Suppressor macrophage (primary cell): ENCODE measurements at places on chromosomes 16 and 17.

- DNase-seq = no peak
These were observed 119.5 kb downstream of the MSI2 start for GRCh38 chr17:57375770-57376225.

GRCh38 chr16:69863401-69864281 is 87.5 kb upstream of the CLEC18A start:
- DNase-seq = no peak

DNA sequence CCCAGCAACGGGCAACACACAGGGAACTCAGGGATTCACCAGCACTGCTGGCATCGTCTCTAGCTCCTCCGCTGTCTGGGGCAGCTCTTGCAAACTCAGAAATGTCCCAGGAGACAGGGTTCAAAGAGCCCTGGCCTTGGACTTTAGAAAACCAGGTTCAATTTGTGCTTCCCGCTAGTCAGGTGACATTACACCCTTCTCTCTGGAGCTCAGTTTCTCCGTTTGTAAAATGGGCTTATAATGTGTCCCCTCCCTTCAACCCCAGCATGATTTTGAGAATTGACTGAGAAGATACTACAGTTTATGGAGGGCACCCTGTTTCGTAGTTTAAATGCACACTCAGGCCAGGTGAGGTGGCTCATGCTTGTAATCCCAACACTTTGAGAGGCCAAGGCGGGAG is 1.9 kb upstream of the MYCBPAP start:
- DNase-seq = no peak

- peak; percentile 84 for DNase-seq
These were observed 681 bp downstream of the XPO6 start for GRCh38 chr16:28210979-28211588.

- no peak for DNase-seq
These were observed 535.2 kb downstream of the RBFOX1 start for GRCh38 chr16:7867831-7868230.

DNA sequence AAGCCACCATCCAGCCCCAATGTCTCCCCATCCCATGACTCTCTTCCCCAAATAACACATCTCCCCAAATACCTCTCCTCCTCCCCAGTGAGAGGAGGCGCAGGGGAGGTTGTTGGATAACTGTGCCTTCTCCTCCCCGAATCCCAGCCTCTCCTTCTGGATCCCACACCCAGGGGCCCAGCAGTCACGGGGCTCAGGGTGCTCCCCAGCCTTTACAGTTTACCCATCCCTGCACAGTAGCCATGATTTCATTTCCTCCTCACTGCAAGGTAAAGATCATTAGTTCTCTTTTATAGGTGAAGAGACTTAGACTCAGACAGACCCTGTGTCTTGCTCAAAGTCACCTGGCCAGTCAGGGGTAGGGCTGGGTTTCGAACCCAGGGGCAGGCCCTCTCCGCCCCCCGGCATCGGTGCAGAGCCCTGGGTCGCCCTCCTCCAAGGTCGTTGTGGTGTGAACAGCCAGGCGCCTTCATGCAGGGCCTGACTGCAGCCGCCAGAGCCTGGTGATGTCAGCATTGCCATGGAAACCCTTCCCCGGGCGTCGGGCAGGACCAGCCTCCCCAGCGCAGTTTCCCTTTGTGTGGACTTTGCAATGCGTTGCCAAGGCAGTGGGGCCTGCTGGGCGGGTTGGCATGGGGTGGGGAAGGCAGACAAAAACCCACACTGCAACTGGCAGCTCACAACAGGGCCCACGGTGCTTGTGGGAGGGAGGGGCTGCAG is 53.3 kb upstream of the TOB1 start:
- DNase-seq = peak; percentile 96

- DNase-seq = no peak
These were observed 220.5 kb downstream of the PARN start for GRCh38 chr16:14409563-14409962.

- DNase-seq = no peak
These were observed 45.6 kb downstream of the SMPD3 start for GRCh38 chr16:68402748-68403040.

- DNase-seq = peak; percentile 59
These were observed 2.6 kb downstream of the ATP2A3 start for GRCh38 chr17:3961564-3962047.

DNA sequence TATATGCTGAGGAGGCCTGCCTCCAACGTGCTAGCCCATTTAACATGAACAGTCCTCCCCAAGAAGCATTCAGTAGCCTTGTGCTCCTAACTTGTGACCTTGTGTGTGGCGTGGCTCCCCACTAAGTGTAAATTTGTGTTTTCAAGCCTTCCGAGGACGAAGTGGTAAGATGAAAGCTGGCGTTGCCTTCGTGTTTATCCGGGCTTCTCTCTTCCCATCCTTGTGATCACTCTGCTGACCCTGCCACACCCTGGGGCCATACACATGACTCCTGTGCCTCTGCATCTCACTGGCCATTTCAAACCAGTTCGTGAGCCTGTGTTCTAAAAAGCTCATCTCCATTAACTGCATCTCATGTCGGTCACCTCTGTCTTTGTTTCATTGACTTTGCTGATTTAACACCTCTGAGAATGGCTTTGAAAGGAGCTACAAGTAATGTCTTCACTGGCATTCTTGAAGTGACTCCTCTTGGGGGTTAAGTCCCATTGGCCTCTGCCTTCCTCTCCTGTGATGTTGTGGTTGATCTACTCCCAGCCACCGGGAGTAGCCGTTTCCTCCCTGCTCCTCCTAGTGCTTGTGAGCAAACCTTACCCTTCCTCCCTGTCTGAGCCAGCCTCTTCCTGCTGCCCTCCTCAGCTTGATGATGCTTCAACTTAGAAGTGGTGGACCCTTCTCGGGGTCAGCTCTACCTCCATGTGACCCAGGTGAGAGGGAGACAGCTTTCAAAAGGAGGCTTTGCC is 27.4 kb upstream of the NAGLU start:
- DNase-seq = no peak

DNA sequence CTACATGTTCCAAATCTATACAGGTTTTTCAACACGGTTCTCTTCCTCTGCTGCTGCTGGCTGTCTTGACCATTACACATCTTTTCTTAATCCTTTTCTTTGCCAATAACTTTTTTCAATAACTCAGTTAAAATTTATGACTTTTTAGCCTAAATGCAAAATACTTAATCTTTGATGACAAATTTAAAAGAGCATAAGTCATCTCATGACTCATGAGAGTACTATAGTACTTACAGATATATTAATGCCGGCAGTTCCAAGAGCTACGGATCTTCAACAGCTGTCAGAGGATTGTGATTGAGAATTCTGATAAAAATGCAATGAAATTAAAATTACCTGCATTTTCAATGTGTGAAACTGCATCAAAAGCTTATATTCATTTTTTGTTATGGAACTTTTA is 105.5 kb downstream of the KPNA2 start:
- no peak for DNase-seq

GRCh38 chr17:48175692-48176470 is 68.3 kb downstream of the SNX11 start:
- no peak for DNase-seq

DNA sequence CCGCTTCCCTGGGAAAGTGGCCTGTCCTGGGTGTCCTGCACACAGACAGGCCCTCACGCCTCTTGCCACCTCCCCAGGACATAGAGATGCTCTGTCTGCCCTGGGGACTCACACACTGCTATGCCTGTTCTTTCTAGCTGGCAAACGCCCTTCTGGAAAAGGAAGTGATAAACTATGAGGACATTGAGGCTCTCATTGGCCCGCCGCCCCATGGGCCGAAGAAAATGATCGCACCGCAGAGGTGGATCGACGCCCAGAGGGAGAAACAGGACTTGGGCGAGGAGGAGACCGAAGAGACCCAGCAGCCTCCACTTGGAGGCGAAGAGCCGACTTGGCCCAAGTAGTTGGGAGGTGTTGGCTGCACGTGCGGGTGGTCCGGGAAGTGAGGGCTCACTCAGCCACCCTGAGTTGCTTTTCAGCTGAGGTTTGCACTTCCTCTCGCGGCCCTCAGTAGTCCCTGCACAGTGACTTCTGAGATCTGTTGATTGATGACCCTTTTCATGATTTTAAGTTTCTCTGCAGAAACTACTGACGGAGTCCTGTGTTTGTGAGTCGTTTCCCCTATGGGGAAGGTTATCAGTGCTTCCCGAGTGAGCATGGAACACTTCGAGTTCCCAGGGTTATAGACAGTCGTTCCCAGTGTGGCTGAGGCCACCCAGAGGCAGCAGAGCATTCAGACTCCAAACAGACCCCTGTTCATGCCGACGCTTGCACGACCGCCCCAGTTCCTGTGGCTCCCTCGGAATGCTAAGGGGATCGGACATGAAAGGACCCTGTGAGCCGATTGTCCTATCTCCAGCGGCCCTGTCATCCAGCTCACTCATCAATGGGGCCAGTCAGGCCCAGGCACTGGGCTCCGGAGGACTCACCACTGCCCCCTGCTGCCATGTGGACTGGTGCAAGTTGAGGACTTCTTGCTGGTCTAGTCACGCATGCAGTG is 3.5 kb upstream of the RPL13 start:
- peak; percentile 83 for DNase-seq

GRCh38 chr16:23709536-23709935 is 3.5 kb downstream of the ERN2 start:
- no peak for DNase-seq

DNA sequence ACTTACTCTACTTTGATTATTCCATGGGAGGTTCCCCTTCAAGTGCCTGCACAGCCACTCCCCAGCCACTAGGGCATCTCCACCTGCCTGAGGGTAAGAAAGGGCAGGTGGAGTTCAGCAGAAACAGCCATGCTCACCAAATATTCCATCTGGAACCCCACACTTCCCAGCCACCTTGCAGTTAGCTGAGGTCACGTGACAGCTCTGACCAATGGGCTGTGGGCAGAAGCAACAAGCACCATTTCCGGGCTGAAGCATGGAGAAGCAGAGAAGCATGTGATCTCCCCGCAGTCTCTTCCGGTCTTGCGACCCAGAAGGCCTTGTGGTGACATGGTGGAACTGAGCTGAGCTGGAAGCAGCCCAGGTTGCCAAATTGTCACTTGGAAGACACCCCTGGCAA is 108.6 kb downstream of the CCT6B start:
- DNase-seq = no peak

- no peak for DNase-seq
These were observed 73.7 kb upstream of the ZNF423 start for GRCh38 chr16:49929626-49930025.

DNA sequence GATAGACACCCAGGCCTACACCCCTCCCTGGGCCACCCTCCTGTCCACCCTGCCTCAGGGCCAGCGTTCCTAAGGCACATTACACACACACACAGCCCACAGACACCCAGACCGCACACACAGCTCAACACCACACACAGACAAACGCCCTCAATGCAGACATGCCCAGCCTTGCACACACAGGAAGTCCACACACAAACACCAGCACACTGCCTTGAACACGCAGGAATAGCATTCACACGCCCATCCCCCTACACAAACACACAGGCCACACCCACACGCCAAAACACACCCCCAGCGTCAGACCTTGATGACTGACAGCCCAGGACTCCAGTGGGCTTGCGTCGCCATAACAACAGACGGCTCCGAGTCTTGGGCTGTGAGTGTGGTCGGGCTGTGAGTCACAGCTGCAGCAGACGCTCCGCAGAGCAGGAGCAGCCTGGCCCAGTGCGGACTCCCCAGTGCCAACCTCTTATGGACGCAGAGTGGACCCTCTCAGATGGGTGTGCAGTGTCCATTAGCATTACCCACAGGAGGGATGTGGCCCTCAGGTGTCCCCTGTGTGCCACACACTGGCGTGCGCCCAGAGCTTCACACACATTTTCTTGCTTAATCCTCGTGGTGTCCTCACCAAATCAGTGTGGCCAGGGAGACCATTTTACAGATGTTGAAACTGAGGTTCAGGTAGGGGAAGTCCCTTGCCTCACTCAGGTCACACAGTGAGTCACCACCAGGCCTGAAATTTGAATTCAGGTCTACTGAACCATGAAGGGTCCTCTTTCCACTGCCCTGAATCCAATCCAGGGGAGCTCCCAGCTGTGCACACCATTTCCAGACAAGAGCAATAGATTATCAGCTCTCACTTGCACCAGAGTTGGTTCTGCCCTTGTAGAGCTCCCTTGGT is 17.8 kb upstream of the RAI1 start:
- peak; percentile 68 for DNase-seq

DNA sequence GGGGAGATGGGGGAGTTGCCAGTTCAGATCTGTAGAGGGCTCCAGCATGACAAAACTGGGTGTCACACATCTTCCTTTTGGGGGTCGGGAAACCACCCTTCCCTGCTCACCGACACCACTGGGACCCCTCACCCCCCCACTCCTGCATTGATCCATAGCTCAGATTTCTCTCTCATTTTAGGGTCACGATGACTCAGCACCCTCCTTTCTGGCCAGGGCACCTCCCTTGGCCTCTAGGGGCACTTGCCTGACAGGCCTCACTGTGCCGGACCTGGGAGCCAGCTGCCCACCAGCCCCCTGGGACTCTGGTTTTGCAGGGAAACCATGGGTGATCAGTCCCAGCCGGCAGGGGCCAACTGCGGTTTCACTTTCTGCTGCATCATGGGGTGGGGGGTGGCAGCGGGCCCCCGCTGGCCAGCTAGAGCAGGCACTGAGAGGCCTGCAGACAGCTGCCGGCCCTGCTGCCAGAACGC is 239.4 kb downstream of the MRTFB start:
- DNase-seq = no peak
